ENCODE measurements at places on chromosomes 12 and 14.

- no peak for DNase-seq
Observed at GRCh38 chr12:96352161-96352835, 47.9 kb downstream of the CDK17 start.

GRCh38 chr14:75720842-75721498 lies 59.9 kb downstream of the TTLL5 start:
- DNase-seq = no peak

DNA sequence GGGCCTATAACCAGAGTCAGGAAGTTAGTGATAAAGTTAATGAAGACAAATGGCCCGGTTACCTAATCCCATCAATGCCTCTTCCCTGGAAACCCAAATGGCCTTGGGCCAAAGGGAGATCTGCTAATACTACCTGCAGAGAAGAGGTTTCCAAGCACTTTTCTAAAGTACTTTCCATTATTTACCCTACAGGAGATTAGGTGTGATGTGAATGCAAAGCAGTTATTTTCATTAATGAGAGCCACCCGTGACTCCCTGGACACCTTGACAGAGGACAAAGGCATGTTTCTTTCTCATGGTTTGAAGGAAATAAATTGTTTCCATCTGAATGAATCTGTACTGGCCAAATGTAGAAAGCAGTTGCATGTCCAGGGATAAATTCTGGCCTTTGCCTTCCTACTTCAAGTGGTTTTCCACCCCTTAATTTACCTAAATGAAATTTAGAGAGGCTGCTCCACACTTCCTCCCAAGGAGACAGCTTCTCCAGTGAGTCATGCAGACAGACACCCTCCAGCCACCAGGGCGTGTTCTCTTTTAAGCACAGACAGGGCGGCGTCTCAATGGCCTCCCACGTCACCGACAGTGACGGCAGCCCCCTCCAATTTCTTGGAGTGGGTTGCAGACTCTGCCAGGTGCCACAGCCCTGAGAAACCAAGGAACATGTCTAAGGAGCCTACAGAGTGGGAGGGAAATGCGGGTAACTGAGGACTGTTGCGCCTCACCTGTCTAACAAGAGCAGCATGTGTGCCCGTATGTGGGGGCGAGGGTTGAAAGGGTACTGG lies 43.9 kb upstream of the GNPNAT1 start:
- DNase-seq = no peak

GRCh38 chr12:91922674-91923073 lies 223.0 kb downstream of the BTG1 start:
- DNase-seq = no peak

- no peak for DNase-seq
Observed at GRCh38 chr14:69049675-69050074, 70.6 kb upstream of the ACTN1 start.

- no peak for DNase-seq
Observed at GRCh38 chr12:8886502-8887284, 27.6 kb upstream of the PHC1 start.

Measured in stimulated activated CD8-positive, alpha-beta memory T cell treated with anti-CD3 and anti-CD28 coated beads, Interleukin-12 subunit alpha, Interleukin-12 subunit beta, amount 100 ng/mL, for 1 hour (primary cell).